ENCODE measurements at places on chromosomes 1 and 21.

GRCh38 chr1:209853676-209854075 is 25.9 kb downstream of the UTP25 start:
- no peak for DNase-seq

DNA sequence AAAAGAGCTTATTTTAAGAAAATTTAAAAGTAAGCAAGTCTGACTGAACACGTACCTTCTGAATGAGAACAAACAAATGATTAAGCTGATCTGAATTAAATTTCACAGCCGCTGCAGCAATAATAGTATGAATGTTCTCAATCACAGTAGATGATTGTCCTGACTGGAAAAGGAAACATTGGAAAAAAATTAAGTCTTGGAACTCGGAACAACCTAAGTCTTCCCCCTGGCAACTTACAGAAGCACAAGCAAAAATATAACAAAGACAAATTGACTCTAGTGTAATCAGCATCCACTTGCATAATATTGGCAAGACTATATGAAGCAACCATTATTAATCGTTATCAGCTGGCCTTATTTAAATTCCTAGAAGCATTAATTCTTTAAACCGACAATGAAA is 60.5 kb downstream of the USP24 start:
- DNase-seq: no peak

DNA sequence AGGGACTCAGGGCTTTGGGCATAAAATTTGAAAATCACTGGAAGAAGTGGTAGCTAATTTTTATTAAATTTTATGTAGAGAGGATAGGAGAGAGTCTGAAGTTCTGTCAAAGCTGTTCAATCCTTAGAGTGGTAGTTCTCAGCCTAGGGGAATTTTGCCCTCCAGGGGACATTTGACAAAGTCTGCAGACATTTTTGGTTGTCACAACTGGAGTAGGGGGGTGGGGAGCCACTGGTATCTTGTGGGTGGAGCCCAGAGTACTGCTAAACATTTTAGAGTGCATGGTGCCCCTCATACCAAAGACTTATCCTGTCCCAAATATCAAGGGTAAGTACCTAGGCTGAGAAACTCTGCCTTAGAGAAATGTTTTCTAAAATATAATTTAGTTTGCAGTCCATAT is 30.2 kb downstream of the RASAL2 start:
- DNase-seq: no peak

DNA sequence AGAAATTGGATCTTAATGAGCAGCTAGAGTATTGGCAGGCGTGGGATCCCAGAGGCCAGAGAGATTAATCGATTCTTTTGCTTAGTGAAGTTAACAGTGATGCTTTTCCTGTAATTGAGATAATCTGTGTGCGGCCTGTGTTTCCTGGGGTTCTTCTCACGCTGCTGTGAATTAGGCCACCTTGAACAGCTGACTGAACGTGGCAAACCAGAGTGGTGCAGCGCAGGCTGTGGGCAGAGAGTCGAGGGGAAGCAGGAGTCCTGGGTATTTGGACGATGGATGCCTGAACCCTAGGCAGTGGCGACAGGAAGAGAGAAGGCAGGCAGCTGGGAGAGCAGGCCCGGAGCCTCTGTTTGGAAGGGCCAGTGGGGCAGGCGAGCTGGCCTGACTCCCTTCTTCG is 51.7 kb downstream of the RYR2 start:
- no peak for DNase-seq

DNA sequence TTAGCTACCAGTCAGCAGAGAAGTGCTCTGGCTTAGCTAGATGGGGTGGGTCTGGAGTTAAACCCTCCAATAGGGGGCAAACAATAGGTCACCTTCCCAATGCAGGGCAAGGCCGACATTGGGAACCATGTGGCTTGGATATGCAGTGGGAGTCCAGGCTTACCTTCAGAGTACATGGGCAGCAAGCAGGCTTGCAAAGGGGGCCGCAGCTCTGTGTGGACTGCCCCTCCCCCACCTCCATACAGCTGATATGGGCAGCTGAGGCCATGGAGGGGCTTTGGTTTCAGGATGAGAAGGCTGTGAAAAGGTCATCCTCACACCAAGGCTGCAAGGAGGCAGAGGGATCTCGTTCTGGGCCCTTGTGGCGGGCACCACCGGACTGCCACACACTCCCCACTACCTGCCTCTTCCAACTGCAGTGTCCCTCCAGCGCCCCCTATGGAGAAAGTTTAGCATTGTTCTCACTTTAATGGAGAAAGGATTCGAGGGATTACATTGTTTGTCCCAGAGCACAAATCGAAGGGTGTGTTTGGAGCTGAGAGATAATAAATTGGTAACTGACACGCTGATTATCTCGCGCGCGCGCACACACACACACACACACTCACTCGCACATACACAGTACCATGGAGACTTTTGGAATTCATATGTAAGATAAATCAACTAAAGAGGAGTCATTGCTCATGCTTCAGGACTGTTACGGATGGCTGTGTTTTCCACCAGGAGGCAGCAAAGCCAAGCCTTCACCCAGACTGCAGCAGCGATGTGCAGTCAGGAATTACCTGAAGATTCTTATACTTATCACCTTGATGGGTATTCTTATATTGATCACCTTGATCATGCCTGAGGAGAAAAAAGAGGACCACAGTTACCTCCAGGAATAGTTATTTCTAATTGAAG is 7.0 kb upstream of the SMCP start:
- DNase-seq: no peak

- DNase-seq: no peak
These were observed 792 bp downstream of the GOLPH3L start for GRCh38 chr1:150696162-150696561.

DNA sequence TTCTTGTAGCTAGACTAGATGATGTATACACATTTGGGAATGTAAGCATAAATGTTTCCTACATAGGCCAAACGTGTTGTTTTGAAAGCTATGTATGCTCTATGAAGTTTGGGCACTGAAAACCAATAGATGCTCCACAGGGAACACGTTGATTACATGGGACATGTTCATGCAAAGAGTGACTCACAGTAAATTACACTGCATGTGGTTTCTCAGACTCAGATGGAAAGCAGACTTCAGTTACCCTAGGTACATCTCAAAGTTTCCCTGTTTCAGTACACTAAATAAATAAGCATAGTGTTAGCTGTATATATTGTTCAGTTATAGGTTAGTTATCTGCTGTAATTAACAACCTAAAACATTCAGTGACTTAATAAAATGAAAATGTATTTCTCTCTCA is 301.9 kb upstream of the RUNX1 start:
- DNase-seq: no peak

GRCh38 chr21:26965907-26966581 is 844 bp downstream of the ADAMTS5 start:
- DNase-seq: no peak

DNA sequence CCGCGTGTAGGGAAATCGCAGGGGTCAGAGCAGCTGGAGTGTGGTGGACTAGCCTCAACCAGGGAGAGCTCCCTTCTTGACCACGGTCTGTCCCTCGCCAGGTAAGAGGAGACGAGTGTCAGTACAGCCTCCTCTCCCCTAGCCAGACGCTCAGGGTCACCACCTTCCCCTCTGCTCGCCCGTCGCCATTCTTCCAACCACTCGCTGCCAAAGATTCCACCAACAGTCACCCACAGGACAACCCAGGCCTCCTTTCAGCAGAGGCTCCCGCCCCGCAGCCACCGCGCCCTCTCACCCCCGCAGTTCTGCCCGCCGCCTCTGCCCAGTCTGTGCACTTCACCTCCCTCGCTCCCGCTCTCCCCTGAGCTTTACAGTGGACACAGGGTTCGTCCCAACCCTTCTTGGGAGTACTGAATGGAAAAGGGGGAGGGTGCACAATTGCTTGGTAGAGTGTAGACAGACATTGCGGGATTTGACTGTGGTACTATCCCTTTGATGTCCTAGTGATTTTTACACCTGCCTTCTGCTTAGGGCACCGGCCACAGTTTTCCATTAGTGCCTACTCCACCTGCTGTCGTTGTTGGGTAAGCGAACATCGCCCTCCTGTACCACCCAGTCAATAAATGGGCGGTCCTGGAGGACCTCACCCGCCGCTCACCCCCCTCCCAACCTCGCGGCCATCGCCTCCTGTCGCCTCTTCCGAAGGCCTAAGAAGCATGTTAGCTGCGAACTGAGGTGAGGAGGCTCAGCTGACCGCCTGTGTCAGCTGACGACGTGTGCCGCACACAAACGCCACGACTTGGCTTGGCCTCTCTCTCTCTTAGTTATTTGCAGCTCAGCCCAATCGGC is 9.2 kb upstream of the NBPF11 start:
- DNase-seq: no peak

- no peak for DNase-seq
These were observed 206.8 kb downstream of the ST6GALNAC3 start for GRCh38 chr1:76281306-76281705.

GRCh38 chr1:205071028-205071409 is 13.2 kb downstream of the TMEM81 start:
- DNase-seq: no peak

DNA sequence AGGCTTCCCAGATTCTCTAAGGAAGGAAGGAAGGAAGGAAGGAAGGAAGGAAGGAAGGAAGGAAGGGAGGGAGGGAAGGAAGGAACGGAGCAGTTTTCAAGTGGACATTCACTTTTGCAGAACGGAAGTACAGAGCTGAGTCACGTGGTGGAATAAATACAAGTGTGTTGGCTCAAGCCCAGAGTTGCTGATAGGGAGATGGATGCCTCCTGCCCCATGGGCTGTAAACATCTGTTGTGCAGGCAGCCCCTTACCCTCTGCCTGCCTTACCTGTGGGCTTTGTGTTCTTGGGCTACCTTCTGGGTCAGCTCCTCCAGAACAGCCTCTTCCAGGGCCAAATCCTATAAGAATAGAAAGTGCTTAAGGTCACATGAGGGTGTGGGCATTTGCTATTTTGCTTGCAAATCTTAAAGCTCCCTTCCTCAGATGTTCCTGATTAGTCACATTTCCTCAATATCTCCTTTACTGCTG is 121.7 kb downstream of the SMYD2 start:
- no peak for DNase-seq

DNA sequence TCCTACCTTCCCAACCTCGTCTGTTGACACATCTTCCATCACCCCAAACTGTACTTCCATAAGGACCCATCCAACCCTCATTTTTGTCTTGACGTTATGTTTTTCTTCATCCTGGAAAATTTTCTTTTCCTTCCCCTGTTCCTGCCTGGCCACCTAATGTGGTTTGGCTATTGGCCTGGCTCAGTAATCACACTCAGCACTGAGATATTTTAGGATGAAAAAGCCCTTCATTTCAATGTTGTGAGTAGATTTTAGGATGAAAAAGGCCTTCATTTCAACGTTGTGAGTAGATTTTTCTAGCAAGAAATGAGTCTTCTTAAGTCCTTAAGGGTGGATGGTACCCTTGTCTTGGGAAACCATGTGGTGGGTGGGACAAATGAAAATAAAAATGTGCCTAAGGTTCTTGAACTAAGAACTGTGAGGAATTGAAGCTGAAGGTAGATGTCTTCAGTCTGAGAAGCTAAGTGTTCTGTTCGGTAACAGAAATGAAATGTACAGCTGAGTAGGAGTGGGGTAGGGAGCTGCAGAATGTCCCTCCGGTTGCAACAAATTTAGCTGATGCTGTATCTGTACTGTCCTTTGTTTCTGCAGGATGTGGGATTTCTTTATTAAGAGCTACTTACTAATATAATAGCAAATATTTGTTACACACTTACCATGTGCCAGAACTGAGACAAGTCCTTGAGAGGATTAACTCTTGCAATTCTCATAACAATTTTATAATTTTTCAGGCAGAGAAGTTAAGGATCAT is 36.1 kb downstream of the DNTTIP2 start:
- DNase-seq: no peak

GRCh38 chr1:156676114-156676819 is 940 bp downstream of the NES start:
- DNase-seq: no peak

- no peak for DNase-seq
These were observed 15.4 kb upstream of the FRRS1 start for GRCh38 chr1:99781798-99782197.

DNA sequence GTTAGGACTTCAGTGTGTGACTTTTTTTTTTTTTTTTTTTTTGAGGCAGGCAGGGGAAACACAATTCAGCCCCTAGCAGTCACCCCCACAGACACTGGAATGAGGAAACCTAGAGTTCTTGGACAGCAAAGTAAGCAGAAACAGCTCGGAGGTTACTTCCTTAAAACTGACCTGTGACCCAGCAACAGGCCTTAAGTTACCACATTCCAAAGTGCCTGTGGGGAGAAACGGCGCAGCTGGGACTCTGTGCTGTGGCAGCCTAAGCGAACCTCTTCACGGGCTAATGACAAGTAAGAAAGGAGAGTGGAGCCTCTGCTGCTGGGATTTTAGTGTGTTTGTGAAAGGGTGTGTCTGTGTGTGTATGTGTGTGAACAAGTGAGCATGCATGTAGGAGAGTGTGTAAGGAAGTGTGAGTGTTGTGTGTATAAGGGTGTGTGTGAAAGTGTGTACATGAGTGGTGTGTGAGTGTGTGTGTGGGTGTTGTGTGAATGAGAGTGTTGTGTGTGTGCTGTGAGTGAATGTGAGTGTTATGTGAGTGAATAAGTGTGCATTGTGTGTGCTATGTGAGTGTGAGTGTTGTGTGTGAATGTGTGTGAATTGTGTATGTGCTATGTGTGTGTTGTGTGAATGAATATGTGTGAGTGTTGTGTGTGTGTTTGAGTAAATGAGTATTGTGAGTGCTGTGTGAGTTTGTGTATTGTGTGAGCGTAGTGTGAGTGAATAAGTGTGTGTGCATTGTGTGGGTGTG is 180.8 kb downstream of the BRINP2 start:
- no peak for DNase-seq

DNA sequence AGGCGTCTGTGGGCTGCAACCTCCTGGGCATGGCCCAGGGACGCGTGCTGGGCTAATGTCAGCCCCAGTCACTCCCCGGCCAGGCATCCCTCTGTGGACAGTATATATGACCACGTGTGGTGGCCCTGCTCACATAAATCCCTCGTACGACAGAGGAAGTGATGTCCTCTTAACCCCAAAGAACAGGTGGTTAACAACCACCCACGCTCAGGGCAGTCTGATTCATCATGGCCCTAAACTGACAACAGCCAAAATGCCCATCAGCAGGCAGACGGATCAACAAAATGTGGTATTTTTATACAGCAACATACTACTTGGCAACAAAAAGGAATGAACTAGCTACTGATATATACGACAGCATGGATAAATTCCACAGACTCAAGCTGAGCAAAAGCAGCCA is 51.0 kb downstream of the ECE1 start:
- DNase-seq: no peak

- DNase-seq: no peak
These were observed 293.1 kb downstream of the LMX1A start for GRCh38 chr1:165063181-165063965.

DNA sequence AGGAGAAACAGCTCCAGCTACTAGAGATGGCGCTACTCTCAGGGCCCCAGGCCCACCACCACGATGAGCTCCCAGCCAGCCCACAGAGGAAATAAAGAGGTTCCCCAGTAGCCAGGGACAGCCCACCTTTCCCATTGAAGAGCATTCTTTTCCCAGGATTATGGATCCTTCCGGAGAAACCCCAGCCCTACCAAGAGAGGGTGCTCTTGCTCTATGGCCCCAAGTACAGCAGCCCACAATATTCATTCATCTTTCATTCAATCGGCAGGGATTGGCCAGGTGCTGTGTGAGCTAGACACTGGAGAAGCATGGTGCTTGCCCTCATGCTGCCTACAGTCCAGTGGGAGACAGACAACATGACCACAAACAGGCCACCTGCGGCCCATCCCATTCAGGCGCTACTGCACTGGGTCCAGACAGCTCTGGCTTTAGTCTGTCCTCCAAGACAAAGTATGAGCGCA is 29.9 kb downstream of the PMVK start:
- DNase-seq: no peak
